Stimulated activated CD4-positive, alpha-beta T cell treated with anti-CD3 and anti-CD28 coated beads, Interleukin-1b, Interleukin-23, amount 100 ng/mL, for 48 hours (primary cell): ENCODE measurements at places on chromosomes 4 and X.

DNA sequence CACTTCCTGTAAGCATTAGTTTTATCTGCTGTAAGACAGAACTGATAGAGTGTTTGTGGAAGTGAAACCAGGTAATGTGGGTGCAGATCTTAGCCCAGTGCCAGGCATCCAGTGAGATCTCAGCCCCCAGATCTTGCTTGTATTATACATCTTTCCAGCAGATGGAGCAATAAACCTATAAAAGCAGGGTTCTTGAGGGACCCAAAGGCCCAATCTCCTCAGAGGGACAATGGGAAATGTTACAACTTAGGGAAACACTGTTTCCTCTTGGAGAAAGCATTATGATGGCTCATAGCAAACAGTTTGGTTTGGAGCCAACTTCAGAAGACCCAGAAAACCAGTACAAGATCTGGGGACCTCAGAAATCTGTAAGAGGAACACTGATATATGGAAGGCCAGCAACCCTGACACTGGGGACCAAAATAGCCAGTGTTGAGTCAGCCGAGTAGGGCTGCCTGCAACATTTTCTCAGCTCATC is 206.3 kb downstream of the SLC7A11 start:
- DNase-seq, result no peak

DNA sequence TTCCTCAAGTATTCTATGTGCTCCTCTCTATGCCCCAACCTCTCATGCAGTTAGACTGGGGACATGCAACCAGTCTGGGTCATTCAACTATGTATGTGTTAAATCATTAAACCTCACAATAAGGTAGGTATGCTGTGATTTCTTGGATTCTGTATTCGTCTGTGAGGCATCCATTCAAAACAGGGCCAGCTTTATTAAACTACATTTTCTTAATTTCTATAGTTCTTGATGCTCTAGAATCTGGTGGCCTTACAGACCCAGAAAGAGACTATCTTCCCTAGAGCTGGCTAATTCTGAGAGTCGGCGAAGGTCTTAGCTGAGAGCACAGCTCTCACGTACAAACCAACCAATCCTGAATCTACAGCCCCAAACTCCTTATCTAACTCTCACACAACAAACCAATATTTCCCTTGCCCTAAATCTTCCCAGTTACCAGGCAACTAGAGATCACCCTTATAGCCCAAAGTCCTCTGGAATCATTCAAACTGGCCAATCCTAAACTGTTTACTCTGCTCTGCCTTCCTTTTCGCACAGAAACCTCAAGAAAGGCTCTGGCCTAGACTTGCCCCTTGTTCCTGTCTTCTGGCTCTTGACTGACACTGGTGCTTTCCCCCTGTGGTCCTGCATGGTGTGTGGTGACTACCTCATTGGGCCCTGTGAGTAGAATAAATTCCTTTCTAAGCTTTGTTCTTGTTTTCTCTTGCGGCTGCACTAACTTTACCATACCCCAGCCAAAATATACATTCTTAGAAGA is 203.5 kb upstream of the TET2 start:
- DNase-seq, result no peak

GRCh38 chrX:10233173-10233572 is 76.4 kb downstream of the CLCN4 start:
- DNase-seq, result no peak

GRCh38 chr4:55866290-55866907 is 13.0 kb downstream of the EXOC1 start:
- DNase-seq, result no peak

- no peak for DNase-seq
Observed at GRCh38 chrX:153378607-153379006, 22.5 kb downstream of the PNMA6E start.

DNA sequence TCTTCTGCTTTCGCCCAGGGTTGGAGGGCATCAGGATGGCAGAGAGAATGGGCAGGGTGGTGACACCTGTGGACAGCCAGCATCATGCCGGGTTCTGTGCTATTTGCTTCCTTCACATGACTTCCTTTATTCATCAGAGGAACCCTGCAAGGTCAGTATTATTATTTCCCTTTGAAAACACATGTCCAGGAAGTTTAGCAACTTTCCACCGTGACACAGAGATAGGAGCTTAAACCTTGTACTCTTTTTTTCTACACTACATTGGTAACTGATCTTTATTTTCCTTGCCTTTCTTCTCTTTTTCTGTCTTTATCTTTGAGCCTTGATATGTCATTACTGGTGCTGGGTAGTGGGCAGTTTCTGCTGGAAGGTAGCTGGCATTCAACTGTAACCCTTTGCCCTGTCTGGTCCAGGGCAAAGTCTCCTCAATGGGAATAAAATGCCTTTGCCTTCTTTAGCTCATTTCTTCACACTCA is 5.0 kb upstream of the MGST2 start:
- DNase-seq, result no peak

- DNase-seq, result no peak
Observed at GRCh38 chr4:113758372-113758771, 3.2 kb downstream of the CAMK2D start.

- no peak for DNase-seq
Observed at GRCh38 chr4:79255793-79256192, 70.1 kb downstream of the NAA11 start.

GRCh38 chr4:118981171-118981838 is 92.7 kb downstream of the SYNPO2 start:
- no peak for DNase-seq

- no peak for DNase-seq
Observed at GRCh38 chr4:156623376-156623775, 348.2 kb downstream of the PDGFC start.
